Mononuclear cell (primary cell): ENCODE measurements at places on chromosomes 7 and 10. TPM values are rescaled to one million over a fixed set of nuclear protein-coding genes. Genes with fewer than 3 reads are reported as not detected.

Gene ABCC2
- 2.2 TPM for total RNA-seq

Gene INSYN2A
- not detected for total RNA-seq

Gene AKR1C4
- 0.21 TPM for total RNA-seq

Gene CYP2W1
- total RNA-seq: not detected

Gene ADCY1
- under 0.01 TPM for total RNA-seq

Gene PLPP4
- not detected for total RNA-seq

Gene TUBAL3
- not detected for total RNA-seq

Gene SLC16A9
- not detected for total RNA-seq

Gene PIK3CG
- 81.3 TPM for total RNA-seq

Gene CALML5
- not detected for total RNA-seq

Gene UNC5B
- 0.10 TPM for total RNA-seq

Gene EPO
- not detected for total RNA-seq

Gene ZPBP
- total RNA-seq: not detected

Gene PAX4
- not detected for total RNA-seq

Gene ACHE
- total RNA-seq: 0.21 TPM

Gene OR2A7
- total RNA-seq: 3.6 TPM

Gene AHR
- total RNA-seq: 490 TPM

Gene AGR3
- total RNA-seq: not detected

Gene KIF20B
- 23.4 TPM for total RNA-seq

Gene NME8
- total RNA-seq: 1.7 TPM

Gene NUTM2A
- 0.84 TPM for total RNA-seq

Gene RBP3
- total RNA-seq: not detected

Gene AUTS2
- 16.5 TPM for total RNA-seq

Gene CSGALNACT2
- total RNA-seq: 68.8 TPM

Gene MLXIPL
- total RNA-seq: 0.42 TPM

Gene SLC16A12
- total RNA-seq: not detected
